ENCODE measurements at places on chromosomes 1 and 21.

GRCh38 chr1:183331091-183331742, 87.0 kb downstream of the NMNAT2 start:
- DNase-seq = no peak

DNA sequence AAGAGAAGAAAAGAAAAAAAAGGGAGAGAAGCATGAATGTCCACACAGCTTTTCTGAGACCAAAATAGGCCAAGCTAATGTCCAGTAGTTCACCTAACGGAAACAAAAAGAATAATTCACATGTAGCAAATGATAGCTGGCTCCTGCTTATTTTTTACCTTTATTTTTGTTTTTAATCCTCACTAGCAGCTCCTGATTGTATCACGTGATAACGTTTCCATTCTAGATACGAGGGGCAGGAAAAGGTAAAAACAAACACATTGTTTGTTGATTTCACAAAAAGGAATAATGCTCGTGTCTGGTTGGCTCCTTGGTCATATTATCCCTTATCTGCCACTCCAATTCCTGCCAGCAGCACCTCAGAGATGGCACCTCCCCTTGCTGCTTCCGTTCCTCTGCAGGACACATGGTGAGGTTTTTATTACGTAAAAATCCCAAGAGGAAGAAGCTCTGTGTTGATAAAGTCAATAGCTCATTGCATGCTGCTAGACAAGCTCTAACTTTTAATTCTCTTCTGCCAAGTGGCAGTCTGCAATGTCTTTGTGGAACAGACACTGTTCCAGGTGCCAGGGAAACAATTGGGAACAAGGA, 201.7 kb downstream of the CRB1 start:
- DNase-seq = no peak

DNA sequence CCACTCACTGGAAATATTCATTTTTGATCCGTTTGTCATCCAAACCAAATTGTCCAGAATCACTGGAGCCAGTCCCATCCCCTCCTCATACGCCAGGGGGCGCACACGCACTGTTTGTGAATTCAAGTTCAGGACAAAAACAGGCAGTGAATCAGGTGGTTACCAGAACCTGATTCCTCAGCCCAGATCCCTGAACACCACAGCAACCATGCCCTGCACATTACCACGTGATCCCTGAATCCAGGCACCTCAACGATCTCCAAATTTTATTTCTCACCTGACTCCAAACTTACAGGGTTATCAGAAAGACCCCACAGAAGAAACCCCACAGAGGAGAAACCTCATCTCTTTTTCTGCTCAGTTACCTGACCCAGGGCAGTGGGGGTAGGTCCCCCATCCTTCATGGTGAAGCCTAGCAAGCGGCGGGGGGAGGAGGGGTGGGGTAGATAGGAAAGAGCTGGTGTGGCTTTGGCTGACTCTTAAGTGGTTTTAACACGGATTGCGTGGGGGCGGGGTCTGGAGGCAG, 1.4 kb upstream of the PTPRF start:
- peak; percentile 74 for DNase-seq

DNA sequence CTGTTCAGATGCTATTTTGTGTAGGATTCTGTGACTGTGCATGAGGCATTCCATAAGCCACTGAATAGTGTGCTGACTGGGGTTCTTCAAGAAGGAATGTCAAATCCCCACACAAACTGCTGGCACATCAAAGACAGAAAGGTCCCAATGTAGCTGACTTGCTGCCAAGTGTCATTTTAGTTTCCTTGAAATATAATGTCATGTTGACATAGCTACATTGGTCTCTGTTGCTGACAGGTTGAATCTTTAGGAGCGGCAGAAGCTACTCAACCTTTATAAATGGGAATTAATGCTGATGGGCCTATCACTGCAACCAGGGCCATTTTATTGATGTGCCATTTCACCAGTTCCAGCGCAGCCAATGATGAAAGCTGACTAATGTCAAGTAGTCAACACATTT, 1110.7 kb upstream of the B3GALT2 start:
- DNase-seq = no peak

DNA sequence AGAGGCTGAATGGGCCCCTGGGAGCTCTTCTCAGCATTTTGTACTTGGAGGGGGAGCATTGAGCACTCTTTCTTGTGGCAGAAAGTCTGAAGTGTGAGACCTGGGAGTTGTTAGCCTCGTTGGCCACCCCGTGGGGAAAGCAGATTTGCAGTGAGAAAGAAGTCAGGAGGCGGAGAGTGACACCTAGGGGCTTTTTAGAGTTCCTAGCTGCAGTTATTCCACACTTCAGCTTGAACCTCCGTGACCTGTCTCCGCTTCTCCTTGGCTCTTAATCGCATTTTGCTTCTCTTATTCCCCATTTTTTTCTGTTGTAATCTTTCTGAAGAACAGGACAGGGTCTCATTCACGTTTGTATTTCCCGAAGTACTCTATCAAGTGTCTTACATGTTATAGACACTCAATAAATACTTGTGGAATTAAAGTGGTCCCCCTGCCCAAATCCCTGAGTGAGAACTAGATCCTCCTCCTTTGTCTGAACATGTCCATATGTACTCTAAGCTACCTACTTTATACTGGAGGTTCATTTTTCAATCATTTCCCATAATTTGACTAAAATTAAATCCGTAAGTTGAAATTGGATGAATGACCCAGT, 14.5 kb upstream of the C1orf141 start:
- DNase-seq = peak; percentile 60
